ENCODE measurements at places on chromosomes 2 and 18.

DNA sequence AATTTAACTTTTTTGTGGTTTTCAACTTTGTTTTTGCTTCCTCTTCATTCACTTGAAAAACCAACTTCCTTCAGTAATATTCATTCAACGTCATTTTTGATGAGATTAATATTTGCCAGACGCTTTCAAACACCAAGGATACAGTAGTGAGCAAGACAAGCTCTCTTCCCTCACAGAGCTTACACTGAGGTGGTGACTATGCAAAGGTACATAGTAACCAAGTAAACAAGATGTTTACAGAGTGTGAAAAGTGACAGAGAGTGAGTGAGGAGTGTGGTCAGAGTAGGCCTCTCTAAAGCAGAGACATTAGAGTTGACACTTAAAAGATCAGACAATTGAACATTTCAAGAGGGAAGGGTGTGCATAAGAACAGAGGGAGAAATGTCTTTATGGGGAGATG, 155.5 kb downstream of the TMEM247 start:
- no peak for DNase-seq

- DNase-seq: no peak
Measured at GRCh38 chr2:196939371-196939770, 12.9 kb upstream of the PGAP1 start.

GRCh38 chr2:65700720-65701119, 268.3 kb upstream of the SPRED2 start:
- DNase-seq: no peak

GRCh38 chr2:203887677-203888076, 20.1 kb downstream of the CTLA4 start:
- no peak for DNase-seq

GRCh38 chr2:175817221-175817620, 184.8 kb downstream of the LNPK start:
- no peak for DNase-seq

- DNase-seq: no peak
Measured at GRCh38 chr2:121866789-121867188, 111.3 kb downstream of the TSN start.

DNA sequence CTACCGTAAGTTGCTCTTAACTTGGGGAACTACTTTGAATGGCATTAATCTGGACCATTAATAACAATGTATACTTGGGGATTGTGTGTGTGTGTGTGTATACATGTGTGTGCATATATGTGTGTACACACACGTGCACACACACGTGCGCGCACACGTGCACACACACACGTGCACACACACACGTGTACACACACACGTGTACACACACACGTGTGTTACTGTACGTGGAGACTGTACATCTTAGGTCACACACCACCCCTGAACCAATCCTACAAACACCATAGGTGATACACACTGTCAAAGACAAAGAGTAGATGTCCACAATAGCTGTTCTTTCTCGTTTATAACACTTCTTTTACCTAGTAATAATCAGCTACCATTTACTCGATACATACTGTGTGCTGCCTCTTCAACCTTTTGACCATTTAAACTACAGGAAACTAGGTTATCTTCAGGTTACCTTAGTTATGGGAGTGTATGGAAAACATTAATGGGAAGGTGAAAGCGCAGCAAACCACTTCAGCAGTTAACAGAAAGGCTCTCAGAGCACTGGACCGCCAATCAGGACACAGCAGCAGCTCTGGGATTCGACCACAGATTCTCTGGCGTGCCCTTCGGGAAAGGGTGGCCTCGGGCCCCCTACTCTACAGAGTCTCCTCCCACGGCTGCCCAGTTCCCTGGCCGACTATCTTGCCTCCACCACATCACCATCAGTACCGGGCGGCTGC, 894 bp upstream of the GCC2 start:
- no peak for DNase-seq

- no peak for DNase-seq
Measured at GRCh38 chr2:241072151-241072550, 29.9 kb downstream of the MTERF4 start.

GRCh38 chr2:191266201-191266600, 21.0 kb downstream of the MYO1B start:
- DNase-seq: no peak

DNA sequence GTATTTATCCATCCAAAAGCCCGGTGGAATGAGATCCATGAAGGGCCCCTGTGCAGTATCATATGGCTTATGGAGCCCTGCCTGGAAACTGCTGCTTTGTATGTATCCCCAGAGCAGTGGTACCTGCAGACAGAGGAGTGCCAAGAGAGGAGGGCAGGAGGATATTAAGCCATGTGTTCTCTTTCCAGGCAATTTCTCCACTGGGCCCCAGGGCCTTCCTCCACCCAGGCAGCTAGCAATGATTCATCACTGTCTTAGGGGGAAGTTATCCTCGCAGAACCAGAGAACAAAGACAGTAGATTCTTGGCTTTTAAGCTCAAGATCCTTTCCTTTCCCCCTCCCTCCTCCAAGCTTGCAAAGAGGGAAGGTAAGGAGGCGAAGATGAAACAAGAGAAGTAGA, 98.1 kb downstream of the LRRC30 start:
- DNase-seq: no peak

- no peak for DNase-seq
Measured at GRCh38 chr2:158457092-158457825, 507 bp downstream of the PKP4 start.

- DNase-seq: no peak
Measured at GRCh38 chr2:69180227-69180626, 167.2 kb downstream of the ANTXR1 start.

DNA sequence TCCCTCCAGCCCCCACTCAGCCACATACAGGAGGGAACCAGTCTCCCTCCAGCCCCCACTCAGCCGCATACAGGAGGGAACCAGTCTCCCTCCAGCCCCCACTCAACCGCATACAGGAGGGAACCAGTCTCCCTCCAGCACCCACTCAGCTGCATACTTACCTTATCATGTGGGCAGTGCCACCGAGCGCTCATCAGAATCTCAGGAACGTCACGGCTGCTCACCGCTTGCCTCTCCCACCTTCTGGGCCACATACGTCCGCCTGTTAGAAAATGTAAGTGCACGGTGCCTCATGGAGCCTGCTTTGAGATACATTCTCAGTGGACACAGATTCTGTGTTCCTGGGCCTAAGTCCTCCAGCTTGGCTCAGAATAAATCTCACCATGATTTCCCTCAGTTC, 124.8 kb downstream of the PXDN start:
- DNase-seq: no peak

- no peak for DNase-seq
Measured at GRCh38 chr2:161063946-161064306, 96.3 kb upstream of the TANK start.

- DNase-seq: no peak
Measured at GRCh38 chr2:37143974-37144373, 12.8 kb downstream of the EIF2AK2 start.

DNA sequence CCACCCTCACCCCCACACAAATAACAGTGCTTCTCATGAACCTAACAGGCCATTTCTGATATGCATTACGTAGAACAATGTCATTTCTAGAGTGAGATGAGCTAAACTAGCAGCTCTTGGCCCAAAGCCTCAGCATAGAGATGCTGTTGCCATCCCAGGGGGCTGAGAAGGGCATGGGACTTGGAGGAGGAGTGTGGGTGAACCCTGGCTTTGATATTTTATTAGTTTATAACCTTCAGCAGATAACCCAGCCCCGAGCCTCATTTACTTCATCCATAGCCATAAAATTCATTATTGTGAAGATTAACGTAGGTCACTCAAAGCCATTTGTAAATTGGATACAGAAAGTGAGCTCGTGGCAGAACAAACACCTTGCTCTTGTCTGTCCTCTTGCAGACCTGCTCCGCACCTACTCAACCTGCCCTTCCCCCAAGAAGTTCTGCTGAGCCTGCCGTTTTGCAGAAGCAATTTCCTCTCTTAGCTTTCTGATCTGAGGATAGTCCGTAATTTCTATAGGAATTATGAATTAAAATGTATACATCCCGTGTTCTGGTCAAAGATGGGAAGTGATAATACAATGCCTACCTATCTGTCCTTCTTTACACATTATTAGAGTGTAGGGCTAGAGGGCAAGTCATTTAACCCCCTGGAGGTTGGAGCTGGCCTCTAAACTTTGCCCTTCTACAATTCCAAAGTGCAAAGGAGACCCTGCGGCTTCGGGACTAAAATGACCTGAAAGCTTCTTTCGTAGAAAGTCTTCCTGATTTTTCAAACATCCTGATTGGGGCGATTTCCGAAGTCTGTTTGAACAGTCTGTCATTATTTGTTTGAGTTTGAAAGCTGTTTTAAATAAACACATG, 187.4 kb downstream of the BCL2 start:
- no peak for DNase-seq

DNA sequence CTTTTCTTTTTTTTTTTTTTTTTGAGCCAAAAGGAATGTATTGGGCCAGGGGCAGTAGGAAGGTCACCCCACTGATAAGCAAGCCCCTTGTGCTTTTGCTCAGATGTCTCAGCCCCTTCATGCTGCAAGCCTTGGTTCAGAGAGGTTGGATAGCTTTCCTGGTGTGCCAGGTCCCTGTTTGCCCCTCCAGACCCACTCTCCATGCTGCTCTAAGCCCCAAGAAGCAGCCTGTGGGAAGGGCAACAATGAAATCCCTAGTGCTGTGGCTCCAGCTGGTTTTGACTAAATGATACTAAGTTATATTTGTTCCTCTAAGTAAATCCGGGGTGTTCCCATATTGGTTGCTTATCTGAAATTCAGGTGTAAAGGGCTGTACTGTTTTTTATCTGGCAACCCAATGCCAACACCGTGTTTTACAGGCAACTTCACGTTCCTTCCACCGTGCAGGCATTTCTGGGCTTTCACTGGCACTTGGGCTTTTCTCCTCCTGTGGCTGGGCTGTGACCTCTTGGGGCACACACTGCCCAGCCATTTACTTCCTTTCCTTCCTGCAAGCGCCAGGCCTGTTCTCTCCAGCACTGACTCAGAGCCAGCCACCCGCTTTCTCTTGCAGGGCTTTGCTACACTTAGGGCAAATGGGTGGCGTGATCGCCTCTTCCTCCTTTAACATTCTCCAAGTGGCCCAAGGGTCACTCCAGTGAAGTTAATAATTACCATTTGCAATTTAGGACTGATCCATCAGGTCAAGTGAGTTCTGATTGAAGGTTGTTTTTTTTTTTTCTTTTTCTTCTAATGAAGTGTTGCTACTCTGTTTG, 21.6 kb downstream of the MERTK start:
- DNase-seq: peak; percentile 64

DNA sequence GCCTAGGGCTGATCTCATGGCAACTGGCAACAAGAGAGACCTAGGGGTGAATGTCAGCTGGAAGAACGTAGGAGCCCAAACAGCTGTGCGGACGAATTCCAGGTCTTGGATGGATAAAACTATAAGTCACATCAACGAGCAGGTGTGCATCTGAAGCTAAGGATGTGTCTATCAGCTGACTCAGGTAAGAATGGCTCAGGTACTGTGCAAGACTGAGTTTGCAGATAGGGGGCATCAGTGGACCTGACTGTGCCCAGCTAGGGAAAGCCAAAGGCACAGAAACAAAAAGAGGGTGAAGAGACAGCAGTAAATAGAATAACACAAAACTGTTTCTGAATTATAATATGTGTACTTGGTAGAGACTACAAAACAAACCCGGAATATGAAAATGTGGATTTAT, 357.3 kb downstream of the ZEB2 start:
- no peak for DNase-seq

DNA sequence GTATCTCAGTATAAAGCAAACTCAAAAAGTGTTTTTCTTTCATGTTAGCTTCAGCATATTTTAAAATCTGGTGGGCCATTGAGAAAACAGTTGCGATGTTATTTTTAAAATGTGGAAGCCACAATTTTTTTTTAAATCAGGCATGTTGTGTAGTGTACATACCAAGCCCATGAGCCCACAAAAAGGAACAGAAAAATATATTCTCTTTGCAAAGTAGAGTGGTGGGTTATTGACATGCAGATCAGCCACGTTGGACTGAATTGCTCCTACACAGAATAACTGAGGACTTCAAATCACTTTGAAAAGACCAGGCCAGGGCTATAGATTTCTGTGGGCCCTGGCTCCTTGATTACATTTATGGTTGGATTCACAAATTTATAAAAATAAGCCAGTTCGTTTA, 774.4 kb downstream of the DCC start:
- DNase-seq: no peak

DNA sequence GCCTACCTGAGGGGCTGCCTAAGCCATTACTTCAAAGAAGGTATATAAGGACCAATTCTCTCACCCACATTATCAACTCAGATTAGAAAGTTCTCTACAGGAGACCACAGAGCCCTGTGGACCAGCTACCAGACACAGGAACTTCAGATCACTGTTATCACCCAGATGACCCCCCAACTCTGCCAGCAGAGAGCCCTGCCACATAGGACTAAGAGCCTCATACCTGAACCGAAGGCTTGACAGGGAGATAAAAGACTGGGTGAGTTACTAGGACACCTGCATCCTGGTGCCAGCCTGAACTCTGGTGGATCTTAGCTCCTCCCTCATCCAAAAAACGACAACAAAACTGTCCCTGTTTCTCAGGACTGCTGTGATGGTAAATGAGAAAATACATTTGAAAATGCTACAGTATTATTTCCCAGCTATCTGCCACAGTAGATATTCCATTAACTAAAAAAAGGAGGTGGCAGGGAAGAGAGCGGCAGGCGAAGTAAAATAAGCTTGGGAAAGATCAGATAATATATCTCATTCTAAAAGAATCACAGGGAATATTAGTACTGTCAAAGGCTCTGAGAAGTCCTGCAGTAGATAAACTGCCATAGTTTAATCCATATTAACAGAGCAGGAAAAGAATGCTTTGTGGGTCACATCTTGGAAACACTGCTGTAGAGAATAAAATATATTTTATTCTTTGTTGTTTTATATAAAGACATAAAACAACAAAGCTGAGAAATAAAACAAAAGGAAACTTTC, 79.7 kb downstream of the STK39 start:
- no peak for DNase-seq

- no peak for DNase-seq
Measured at GRCh38 chr18:27062802-27063201, 122.3 kb downstream of the CHST9 start.

- no peak for DNase-seq
Measured at GRCh38 chr2:241558532-241559322, at the start of gene BOK. Gene BOK, plus strand, starts transcription at chr2:241558745. Its CDS starts 739 bp downstream, at chr2:241559484.

DNA sequence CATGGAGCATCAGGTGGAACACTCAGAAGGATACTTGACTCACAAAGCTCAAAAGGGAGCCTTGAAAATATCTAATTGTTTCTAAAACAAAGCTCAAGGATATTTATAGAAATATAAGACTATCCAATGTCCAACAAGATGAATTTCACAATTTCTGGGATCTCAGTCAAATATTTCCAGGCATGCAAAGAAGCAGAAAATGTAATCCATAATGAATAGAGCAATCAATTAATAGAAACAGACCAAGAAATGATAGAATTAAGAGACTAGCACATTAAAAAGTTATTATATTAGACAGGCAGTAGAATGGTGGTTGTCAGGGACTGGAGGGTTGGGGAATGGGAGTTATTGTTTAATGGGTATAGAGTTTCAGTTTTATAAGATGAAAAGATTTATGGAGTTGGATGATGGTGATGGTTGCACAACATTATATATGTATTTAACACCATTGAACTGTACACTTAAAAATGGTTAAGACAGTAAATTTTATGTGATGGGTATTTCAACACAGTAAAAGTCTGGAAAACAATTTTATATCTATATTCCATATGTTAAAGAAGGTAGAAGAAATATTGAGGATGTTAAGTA, 189.9 kb upstream of the PIEZO2 start:
- DNase-seq: no peak

All from right atrium auricular region (tissue), 2 donors.